ENCODE measurements at places on chromosomes 11 and 22. TPM values are rescaled to one million over a fixed set of nuclear protein-coding genes. Genes with fewer than 3 reads are reported as not detected.

GRCh38 chr11:68038226-68038717 is 553 bp upstream of the TCIRG1 start:
- H3K27me3 ChIP-seq: no peaks in the 10 kb centered on the region
- peak overlapping the region; percentile 75 for H3K4me3 ChIP-seq
- H3K27ac ChIP-seq: peak overlapping the region; percentile 87
- no peaks in the 10 kb centered on the region for H3K36me3 ChIP-seq

GRCh38 chr22:44870021-44870420 is 117.6 kb downstream of the ARHGAP8 start:
- H3K4me1 ChIP-seq: no peaks in the 10 kb centered on the region
- H3K36me3 ChIP-seq: no peaks in the 10 kb centered on the region
- no peak for DNase-seq
- H3K4me3 ChIP-seq: no peak overlapping the region

GRCh38 chr11:58801302-58801701 is 43.2 kb downstream of the GLYATL2 start:
- no peaks in the 10 kb centered on the region for H3K4me1 ChIP-seq
- no peaks in the 10 kb centered on the region for H3K36me3 ChIP-seq
- no peak overlapping the region for H3K4me3 ChIP-seq
- no peak for DNase-seq
- H3K27ac ChIP-seq: no peak overlapping the region
- H3K27me3 ChIP-seq: no peaks in the 10 kb centered on the region

DNA sequence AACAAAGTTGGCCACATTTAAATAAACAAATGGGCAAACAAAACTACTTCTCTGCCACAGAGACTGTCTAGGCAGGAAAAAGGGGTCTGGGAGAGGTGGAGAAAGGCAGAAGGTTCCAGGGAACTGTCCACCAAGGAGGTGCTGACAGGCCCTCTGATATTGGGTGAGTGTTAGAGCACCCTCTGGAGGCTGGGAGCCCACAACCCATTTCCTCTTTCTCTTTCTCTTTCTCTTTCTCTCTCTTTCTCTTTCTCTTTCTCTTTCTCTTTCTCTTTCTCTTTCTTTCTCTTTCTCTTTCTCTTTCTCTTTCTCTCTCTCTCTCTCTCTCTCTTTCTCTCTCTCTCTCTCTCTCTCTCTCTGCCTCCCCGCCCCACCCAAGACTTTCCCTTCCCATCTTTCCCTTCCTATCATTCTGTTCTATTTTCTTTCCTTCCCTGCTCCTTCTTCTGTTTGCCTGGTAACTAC is 912.8 kb downstream of the DLG2 start:
- H3K36me3 ChIP-seq: no peaks in the 10 kb centered on the region
- no peak for DNase-seq

DNA sequence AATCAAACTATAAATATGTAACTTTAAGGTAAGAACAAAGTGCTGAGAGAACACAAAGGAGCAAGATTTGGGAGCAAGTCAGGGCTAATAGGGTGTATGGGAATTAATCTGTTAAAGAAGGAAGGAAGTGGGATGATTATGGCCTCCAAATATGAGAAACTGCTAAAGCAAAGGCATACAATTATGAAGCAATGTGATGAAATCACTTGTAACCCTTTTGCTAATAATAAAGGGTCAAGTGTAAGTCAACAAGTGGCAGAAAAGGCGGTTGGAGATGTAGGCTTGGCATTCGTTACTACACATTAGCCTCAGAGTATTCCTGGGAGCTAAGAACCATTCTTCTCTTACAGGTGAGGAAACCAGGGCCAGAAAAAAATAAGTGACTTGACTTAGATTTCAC is 1002.3 kb upstream of the TENM4 start:
- H3K4me3 ChIP-seq: no peak overlapping the region
- H3K36me3 ChIP-seq: no peaks in the 10 kb centered on the region
- DNase-seq: no peak
- H3K27ac ChIP-seq: no peak overlapping the region

DNA sequence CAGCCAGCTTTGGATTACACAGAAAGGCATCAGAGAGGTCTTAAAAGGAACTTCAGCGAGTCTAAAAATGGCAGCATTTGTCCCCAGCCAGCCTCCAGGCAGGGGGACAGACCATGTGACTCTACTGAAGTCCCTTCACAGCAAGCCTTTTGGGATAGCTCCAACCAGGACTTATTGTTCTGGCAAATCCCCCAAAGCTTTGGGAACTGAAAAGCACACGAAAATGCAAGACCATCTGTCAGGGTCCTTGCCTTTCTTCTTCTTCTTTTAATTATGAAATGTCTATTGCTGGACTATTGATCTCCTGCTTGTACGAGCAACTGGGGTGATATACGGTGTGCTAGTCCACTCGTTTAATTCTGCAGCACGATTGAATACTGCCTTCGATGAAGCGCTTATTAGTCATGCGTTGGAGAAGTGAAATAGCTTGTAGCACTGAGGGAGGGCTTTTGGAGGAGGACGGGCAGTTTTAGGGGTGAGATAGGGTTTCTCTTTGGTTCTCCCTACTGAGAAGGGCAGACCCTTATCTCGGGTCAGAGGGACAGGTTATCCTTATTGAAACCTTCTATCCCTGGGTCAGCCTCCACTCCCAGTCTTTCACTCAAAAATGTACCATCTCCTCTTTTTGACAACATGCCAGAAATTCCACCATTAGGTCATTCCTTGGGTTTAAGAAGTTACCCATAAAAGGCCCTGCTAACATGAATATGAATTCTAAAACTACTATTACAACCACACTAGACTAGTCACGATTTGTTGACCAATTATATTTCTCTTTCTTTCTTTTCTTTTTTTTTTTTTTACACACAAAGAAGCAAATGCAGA is 416.4 kb downstream of the MIAT start:
- no peaks in the 10 kb centered on the region for H3K27me3 ChIP-seq
- H3K4me1 ChIP-seq: no peaks in the 10 kb centered on the region
- no peak overlapping the region for H3K27ac ChIP-seq
- H3K4me3 ChIP-seq: no peak overlapping the region
- no peaks in the 10 kb centered on the region for H3K36me3 ChIP-seq
- DNase-seq: no peak

CYB561A3 gene
- total RNA-seq: 18.2 TPM

UPB1 gene
- total RNA-seq: 2.7 TPM

TSPAN32 gene
- 2.5 TPM for total RNA-seq

DNA sequence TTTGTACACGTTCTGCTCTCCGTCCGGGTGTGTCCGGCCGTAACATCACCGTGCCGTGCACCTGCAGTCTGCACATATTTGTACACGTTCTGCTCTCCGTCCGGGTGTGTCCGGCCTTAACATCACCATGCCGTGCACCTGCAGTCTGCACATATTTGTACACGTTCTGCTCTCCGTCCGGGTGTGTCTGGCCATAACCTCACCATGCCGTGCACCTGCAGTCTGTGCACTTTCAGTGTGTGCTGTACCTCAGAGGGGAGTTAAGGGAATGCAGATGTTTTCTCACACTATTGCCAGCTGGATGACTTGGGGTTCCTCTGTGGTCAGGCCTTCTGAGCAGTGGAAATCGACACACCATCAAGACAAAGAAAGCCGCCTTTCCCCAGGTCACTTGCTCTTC is 4.2 kb downstream of the TTLL8 start:
- no peaks in the 10 kb centered on the region for H3K4me1 ChIP-seq
- H3K36me3 ChIP-seq: no peaks in the 10 kb centered on the region
- H3K27me3 ChIP-seq: no peaks in the 10 kb centered on the region
- H3K27ac ChIP-seq: no peak overlapping the region
- DNase-seq: no peak

- no peaks in the 10 kb centered on the region for H3K36me3 ChIP-seq
- no peak for DNase-seq
- no peaks in the 10 kb centered on the region for H3K27me3 ChIP-seq
- H3K4me1 ChIP-seq: no peaks in the 10 kb centered on the region
These were observed 187.1 kb downstream of the BRD1 start for GRCh38 chr22:49640366-49641095.

DNA sequence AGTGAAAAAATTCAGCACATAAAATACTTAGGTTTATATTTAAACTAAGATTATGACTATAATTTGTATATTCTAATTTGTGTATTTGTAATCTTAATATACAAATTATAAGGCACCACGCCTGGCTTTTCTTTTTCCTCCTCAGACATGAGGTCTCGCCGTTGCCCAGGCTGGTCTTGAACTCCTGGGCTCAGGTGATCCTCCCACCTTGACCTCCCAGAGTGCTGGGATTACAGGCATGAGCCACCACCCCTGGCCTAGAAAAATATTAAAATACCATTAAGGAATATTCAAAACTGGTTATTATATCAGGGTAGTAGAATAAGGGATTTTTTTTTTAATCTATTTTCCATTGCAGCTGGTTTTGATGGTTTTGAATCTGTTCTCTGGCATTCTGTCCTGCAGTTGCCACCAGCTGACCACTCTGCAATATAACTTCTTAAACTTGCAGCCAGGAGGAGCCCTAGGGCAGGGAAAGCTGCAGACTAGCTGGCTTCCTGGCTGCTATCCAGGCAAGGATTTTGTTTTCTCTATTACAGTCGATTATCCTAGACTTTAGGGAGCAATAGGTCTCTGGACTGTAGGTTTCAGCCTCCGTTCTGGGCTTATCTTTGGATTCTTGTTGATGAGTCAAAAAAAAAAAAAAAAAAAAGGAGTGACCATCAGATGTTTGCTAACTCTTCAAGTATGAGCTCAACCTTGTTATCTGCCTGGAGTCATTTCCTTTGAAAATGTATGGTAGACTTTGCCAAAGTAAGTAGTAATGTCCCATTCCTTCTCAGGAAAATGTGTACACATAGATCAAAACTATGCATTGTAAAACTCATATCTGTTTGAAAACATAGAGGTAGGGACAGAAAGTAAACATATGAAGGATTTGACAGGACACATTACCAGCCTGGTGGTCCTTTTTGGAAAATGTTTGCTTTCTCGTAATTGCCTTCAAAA is 13.2 kb downstream of the POLA2 start:
- H3K27ac ChIP-seq: peak overlapping the region; percentile 66
- no peaks in the 10 kb centered on the region for H3K27me3 ChIP-seq

DNA sequence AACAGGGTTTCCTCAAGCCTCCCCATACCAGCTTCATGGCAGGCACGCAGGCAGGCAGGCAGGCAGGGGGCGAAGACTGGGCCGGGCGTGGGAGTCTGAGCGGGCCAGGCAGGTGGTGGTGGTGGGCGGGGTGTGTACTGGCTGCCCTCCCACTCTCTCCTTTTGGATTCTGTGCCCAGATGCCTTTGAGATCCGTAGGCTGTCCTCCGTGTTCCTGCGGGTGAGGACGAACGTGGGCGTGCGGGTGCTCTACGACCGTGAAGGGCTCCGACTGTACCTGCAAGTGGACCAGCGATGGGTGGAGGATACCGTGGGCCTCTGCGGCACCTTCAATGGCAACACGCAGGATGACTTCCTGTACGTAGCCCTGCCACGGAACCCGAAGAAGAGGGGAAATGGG is 23.0 kb downstream of the OTOG start:
- H3K27ac ChIP-seq: no peak overlapping the region
- DNase-seq: no peak
- H3K27me3 ChIP-seq: no peaks in the 10 kb centered on the region
- no peak overlapping the region for H3K4me3 ChIP-seq
- H3K36me3 ChIP-seq: no peaks in the 10 kb centered on the region
- H3K4me1 ChIP-seq: no peaks in the 10 kb centered on the region

DNA sequence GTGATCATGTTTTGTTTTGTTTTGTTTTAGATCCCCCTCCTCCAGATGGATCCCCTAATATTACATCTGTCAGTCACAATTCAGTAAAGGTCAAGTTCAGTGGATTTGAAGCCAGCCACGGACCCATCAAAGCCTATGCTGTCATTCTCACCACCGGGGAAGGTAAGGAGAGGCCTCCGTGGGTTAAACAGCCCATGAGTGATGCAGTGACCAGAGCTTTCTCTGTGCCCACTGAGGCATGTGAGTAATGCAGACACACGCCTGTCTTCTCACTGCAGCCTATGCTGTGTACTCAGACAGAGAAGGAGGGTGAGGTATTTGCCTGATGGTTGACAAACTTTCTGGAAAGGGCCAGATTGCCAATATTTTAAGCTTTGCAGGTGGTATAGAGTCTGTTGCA is 73.7 kb upstream of the OR4B1 start:
- no peak for DNase-seq
- H3K27ac ChIP-seq: no peak overlapping the region
- no peak overlapping the region for H3K4me3 ChIP-seq
- H3K4me1 ChIP-seq: no peaks in the 10 kb centered on the region
- no peaks in the 10 kb centered on the region for H3K27me3 ChIP-seq

- no peak for DNase-seq
- H3K4me3 ChIP-seq: no peak overlapping the region
- no peaks in the 10 kb centered on the region for H3K27me3 ChIP-seq
- no peaks in the 10 kb centered on the region for H3K36me3 ChIP-seq
- H3K27ac ChIP-seq: no peak overlapping the region
- no peaks in the 10 kb centered on the region for H3K4me1 ChIP-seq
These were observed 319.3 kb upstream of the NARS2 start for GRCh38 chr11:78893996-78894395.

DNA sequence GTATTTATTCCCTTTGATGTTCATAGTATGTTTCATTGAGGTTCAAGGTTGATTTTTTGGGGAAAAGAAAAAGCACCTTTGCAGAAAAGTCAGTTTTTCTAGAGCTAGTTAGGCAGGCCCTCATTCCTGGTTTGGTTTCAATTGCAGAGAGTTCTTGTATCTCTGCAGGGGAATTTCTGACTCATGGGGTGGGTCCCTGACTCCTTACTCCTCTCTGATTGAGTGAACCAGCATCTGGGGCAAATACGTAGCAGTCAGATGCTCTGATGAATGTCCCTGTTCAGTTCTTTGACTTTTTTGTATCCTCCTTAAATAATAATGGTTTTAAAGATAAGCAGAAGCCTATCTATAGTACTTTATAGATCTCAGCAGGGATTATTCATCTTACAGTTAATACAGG is 7.7 kb upstream of the NCR3LG1 start:
- H3K4me1 ChIP-seq: no peaks in the 10 kb centered on the region
- H3K4me3 ChIP-seq: no peak overlapping the region
- H3K27ac ChIP-seq: no peak overlapping the region
- H3K27me3 ChIP-seq: no peaks in the 10 kb centered on the region
- DNase-seq: no peak

GRCh38 chr11:18144243-18144642 is 11.9 kb downstream of the MRGPRX3 start:
- DNase-seq: no peak
- no peak overlapping the region for H3K4me3 ChIP-seq
- no peaks in the 10 kb centered on the region for H3K36me3 ChIP-seq
- no peaks in the 10 kb centered on the region for H3K27me3 ChIP-seq

DNA sequence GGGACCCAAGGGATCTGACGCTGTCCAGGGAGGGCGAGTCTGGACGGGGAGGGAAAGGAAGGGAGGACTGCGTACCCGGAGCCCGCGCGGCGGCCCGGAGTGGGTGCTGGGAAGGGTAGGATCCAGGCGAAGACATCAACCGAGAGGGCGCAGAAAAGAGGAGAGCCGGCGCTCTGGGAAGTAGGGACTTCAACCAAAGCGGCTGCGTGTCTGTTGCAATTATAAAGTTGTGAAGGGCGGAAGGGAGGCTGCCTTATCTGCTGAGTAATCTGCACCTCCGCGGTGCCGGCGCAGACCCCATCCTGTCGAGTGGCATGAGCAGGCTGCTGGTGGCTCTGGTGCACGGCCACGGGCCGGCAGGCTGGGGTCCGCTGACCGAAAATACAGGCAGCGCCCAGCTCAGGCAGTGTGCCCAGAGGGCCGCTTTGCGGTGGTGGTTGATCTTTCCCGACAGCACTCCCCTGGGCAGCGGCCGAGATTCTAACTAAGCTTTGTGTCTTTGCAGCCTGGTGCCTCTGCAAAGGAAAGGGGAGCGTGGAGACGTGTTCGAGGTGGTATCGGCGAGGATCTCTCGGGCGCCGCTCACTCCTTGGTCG is 978 bp downstream of the C11orf87 start:
- no peak overlapping the region for H3K4me3 ChIP-seq
- no peak for DNase-seq
- H3K36me3 ChIP-seq: no peaks in the 10 kb centered on the region
- no peaks in the 10 kb centered on the region for H3K27me3 ChIP-seq

TSSK2 gene
- total RNA-seq: 0.30 TPM

Data from uterus (tissue), 4 donors.